ENCODE measurements at places on chromosomes 12 and 14.

DNA sequence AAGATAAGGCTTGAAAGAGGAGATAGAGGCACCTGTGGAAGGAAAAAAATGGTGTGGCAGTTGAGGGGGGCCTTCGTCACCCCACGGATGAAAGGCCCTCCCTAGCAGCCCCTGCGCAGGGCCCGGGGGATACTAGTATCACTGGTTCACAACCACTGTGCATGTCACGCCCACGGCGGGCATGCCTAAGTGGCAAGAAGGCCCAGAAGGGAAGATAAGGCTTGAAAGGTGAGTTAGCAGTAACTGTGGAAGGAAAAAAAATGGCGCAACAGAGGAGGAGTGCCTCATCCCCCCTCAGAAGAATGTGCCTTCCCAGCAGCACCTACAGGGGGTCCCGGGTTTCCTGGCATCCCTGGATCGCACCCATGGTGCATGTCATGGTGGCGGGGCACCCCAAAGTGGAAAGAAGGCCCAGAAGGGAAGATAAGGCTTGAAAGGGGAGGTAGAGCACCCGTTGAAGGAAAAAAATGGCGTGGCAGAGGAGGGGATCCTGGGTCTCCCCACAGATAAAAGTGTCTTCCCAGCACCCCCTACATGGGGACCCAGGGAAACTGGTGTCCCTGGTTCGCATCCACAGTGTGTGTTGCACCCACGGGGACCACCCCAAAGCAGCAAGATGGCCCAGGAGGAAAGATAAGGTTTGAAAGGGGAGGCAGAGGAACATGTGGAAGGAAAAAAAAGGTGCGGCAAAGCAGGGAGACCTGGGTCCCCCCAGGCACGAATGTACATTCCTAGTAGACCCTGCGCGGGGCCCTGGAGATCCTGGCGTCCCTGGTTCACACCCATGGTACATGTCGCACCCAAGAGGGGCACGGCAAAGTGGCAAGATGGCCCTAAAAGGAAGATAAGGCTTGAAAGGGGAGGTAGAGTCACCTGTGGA, 279.2 kb downstream of the ALG10 start:
- DNase-seq = no peak

GRCh38 chr12:122327494-122328385, 61.4 kb upstream of the VPS33A start:
- no peak for DNase-seq

- no peak for DNase-seq
Measured at GRCh38 chr14:95496690-95497259, 19.7 kb downstream of the SYNE3 start.

GRCh38 chr14:50967103-50967502, 22.8 kb upstream of the PYGL start:
- DNase-seq = no peak

DNA sequence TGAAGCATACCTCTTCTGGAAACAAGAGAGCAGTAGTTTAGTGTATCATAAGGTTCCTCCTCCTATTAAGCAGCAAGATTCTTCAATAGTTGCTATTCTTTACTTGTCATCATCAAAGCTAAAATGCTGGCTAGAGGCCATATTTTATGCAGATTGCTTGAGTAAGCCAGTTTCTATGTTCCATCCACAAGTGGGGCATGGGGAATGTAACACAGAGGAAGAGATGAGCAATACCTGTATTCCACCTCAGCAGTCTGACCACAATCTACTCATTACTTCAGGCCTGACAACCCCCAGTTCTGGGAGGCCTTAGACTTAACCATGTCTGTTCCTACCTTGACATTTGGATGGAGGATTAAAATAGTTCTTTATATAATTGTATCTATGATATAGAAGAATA, 423.6 kb downstream of the BTG1 start:
- DNase-seq = no peak

GRCh38 chr12:108075561-108075960, 53.5 kb upstream of the WSCD2 start:
- no peak for DNase-seq

DNA sequence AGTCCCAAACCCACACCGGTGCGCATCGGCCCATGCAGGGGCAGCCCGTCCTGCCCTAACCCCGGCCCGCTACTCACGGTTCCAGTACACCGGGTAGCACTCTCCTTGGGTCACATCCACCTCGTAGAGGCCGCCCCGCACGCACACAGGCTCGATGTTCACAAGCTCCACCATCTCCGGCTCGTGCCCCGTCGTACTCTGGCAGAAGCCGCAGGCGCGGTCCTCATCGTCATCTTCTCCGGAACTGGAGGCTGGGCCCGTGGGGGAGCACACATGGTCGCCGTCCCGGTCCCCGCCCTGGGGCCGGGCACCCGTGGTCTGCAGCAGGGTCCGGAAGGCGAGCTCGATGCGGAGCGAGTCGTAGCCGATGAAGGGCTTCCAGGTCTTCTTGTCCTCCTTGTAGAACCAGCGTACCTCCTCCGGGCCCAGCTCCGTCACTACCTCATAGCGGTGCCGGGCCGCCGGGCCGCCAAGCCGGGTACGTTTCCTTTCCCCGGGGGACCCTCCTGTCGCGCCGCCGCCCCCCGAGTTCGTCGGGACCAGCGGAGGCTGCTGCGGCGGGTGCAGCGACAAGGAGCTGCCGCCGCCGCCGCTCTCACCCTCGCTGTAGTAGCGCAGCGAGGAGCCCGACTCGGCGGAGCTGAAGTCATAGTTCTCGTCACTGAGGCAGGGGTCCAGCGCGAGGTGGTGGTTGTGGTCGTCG, 788 bp downstream of the DDHD1 start:
- peak; percentile 22 for DNase-seq

- DNase-seq = no peak
Measured at GRCh38 chr14:74219277-74220205, 19.7 kb upstream of the VSX2 start.

DNA sequence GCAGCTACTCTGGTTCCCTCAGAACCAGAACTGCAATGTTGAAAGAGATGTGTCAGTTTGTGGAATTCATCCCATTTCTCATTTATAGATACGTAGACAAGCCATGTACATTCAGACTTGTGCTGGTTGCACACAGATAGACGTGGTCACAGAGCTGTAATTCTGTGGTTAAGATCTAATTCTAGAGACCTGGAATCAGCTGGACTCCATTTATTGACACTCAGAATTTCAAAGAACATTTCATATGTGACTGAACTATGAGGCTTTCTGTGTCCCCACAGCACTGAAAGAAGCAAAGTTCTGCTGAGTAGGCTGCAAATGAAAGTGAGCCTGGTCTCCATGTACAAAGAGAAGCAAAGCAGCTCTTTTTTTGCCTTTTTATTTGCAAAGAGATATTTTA, 220.2 kb upstream of the NAV3 start:
- DNase-seq = no peak

GRCh38 chr14:61409782-61410181, 88.4 kb downstream of the PRKCH start:
- peak; percentile 14 for DNase-seq

GRCh38 chr12:96164951-96165811, 29.0 kb upstream of the ELK3 start:
- no peak for DNase-seq

GRCh38 chr12:49058366-49059044, 2.1 kb downstream of the KMT2D start:
- no peak for DNase-seq

- no peak for DNase-seq
Measured at GRCh38 chr12:3580094-3580749, 89.2 kb downstream of the PRMT8 start.

DNA sequence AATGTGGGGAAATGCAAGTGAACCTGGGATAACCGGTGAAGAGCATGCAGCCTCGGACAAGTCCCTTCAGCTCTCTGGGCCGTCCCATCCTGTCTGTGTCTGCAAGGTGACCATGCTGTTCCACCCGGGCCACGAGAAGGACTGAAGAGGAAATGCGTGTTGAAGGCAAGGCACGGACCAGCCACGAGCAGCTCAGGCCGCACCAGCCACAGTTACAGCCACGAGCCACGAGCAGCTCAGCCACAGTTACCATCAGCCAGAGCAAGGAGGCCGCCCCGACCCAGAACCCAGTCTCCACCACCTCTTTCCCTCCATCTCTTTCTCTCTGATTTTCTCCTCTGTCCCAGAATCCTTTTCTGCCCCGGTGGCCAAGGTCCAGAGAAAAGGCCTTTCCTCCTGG, 18.8 kb upstream of the GALNT9 start:
- DNase-seq = no peak

- no peak for DNase-seq
Measured at GRCh38 chr12:122836027-122836921, 1.0 kb downstream of the HIP1R start.

DNA sequence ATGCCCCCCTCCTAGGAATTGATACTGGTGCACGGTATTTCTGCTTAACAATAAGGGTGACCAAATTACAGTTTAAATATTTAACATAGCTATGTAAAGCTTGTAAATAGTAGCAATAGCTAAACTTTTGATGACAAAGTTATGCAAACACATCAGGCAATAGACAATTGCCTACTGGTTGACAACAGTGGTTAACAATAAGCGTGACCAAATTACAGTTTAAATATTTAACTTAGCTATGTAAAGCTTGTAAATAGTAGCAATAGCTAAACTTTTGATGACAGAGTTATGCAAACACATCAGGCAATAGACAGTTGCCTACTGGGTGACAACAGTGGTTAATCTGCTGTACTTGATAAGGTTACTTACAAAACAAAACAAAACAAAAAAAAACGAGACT, 886.5 kb upstream of the FLRT2 start:
- no peak for DNase-seq

DNA sequence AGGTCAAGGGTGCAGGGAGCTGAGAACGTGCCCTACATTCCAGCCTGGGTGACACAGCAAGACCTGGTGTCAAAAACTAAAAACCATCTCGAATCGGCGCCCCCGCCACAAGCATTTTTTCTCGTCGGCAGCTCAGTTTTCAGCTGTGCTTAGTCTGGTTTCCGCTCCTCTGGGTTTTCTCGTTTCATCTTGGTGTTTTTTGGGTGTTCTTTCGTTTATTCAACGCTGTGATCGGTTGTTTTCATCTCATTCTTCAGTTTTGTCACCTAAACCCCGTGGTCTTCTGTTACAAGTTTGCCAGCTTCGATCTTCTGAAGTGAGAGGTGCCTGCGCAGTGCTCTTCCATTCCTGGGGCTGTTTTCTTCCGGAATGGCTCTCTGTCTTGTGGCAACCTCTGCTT, 41.4 kb downstream of the NOC4L start:
- no peak for DNase-seq

GRCh38 chr14:53149668-53150316, 3.3 kb downstream of the DDHD1 start:
- DNase-seq = no peak

DNA sequence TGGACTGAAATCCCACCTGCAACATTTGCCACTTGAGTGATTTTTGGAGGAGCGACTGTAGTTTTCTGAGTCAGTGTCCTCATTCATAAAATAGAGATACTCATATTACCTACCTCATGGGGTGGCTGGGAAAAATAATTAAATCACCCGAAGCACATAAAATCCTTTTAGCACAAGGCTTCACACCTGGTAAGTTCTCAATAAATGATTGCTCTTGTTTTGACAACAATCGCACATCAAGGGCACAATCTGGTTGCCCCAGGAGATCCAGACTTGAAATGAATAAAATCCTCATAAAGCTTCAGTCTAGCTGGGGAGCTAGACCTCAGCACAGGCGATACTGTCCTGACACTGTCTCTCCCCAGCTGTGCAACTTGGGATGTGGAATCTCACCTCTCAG, 76.0 kb upstream of the CCDC60 start:
- peak; percentile 7 for DNase-seq

- no peak for DNase-seq
Measured at GRCh38 chr12:386651-387050, 2.5 kb downstream of the KDM5A start.

DNA sequence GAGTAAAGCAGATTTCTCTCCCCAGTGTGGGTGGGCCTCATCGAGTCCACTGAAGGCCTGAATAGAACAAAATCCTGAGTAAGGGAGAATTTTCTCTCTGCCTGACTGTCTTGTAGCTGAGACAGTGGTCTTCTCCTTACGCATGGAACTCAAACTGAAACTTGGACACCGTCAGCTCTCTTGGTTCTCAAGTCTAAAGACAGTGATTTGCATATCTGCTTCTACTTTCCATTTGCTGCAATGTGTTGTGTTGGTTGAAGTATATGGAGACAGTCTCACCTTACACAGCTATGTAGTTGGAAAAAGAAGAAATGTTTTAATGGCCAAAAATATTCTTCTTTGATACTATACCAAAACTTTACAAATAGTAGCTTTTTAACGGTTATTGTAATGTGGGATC, 160.2 kb upstream of the LMNTD1 start:
- no peak for DNase-seq

DNA sequence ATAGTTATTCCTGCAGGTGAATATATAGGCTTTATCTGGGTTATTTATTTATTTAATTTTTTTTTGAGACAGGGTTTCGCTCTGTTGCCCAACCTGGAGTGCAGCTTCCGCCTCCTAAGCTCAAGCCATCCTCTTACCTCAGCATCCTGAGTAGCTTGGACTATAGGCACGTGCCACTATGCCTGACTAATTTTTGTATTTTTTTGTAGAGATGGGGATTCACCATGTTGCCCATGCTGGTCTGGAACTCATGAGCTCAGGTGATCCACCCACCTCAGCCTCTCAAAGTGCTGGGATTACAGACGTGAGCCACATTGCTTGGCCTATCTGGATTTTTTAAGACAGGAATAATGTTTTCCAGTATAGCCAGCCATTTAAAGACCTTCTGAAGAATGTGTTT, 2.0 kb downstream of the RAN start:
- no peak for DNase-seq

DNA sequence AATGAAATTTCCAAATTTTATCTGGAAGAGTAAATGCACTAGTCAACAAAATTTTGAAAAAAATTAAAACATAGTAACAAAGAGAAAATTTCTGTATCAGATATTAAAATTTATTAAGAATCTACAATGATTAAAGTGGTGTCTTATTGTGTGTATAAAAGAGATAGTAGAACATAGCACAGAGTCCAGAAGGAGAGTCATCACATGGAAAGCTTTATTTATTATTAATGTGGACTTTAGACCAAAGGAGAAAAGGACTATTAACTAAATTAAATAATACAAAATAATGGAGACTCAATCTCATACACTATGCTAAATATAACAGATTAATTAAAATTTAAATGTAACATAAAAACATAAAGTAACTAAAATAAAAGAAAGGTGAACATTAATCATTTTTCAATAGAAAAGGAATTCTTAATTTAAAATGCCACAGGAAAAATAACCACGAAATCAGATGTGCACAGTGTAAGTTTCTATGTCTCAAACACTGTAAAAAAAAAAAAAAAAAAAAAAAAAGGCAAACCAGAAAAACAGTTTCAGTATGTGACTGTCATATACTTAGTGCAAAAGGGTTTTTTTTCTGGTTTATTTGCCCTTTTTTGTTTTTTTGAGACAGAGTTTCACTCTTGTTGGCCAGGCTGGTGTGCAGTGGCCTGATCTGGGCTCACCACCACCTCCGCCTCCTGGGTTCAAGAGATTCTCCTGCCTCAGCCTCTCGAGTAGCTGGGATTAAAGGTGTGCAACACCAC, 95.4 kb downstream of the MYF5 start:
- no peak for DNase-seq

- DNase-seq = no peak
Measured at GRCh38 chr12:131854861-131855476, 26.8 kb downstream of the MMP17 start.

GRCh38 chr12:75655315-75655806, 144.0 kb upstream of the KRR1 start:
- no peak for DNase-seq
